ENCODE measurements at places on chromosomes 2 and 18.

GRCh38 chr2:151243468-151243867 lies 18.2 kb downstream of the RBM43 start:
- DNase-seq, result no peak

DNA sequence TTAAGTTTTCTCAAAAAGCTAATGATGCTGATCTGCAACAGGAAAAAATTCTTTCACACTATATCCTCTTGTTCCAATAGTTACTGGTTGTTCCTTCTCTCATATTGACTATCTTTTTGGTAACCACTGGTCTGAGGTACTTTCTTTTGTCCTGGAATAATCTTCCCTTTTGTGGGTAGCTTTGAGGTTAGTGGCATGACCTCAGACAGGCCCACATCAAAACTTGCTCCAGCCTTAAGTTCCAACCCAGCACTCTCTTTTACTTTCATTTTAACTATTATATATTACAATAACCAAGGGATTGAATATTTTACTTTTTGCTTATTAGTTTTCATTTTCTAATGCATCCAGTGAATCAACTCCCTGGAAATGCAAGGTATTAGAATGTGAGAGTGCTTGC lies 9.5 kb downstream of the REG1A start:
- DNase-seq, result no peak

DNA sequence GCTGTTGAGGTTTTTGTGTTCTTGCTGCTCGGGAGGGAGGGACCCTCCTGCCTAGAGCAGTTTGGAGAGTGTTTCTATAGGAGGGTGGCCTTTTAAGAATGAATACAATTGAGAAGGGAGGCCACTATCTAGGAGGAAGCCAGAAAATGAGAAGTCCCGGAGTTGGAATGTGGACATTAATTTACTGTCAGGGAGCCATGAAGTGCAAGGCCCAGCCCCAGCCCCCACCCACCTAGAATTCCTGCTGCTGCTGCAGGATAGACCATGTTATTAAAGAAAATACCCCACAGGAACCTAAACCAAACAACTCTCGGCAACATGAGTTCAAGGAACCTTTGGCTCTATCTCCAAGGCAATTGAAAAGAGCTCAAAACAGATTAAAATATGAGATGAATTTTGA lies 46.0 kb downstream of the ZBTB7C start:
- DNase-seq, result no peak

DNA sequence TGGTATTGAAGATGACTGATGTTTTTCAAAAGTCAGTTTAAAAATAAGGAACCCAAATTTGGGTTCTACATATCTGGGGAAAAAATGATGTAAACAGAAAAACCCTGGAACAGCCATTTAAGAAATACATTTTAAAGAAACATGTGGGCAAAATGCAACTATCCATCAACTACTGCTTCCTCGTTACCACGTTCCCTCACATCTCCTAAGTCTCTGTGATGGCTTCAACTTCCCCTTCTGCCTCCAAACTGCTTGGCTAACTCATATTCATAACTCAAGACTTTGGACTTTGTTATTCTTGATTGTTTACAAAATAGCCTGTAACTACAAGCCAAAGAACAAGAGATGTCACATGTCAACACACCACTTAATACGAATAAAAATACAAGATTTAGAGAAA lies 116.3 kb downstream of the DYM start:
- DNase-seq, result no peak

DNA sequence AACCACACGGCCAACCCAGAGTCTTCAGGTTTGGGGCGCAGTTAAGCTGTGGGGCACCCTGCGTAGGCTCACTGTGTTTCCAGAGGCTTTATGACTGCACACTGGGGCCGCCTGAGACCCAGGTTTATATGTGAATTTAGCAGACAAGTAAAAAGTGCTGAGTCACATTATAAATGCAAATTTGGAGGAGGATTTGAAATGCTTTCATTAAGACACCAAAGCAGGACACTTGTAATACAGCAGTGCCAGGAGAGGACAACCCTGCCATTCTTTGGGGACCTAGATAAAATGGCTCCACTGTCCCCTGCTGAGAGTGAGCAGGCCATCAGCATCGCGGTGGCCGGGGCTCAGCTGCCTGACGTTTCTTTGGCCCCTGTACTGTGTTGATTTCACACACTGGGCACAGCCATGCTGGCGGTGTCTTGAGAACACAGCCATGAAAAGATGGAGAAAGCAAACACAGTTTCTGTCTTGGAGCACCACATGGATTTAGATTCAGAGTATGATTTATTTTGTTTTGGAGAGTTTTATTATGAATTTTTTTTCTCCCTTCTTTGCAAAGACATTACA lies 10.2 kb downstream of the ACKR3 start:
- DNase-seq, result no peak

- DNase-seq, result no peak
Observed at GRCh38 chr18:49514577-49514976, 27.5 kb upstream of the C18orf32 start.

- peak; percentile 53 for DNase-seq
Observed at GRCh38 chr2:4047961-4048891, 344.9 kb downstream of the DCDC2C start.

GRCh38 chr2:135820003-135820618 lies 16.9 kb downstream of the LCT start:
- DNase-seq, result no peak

GRCh38 chr2:70686577-70687460 lies 81.2 kb downstream of the ADD2 start:
- peak; percentile 60 for DNase-seq

DNA sequence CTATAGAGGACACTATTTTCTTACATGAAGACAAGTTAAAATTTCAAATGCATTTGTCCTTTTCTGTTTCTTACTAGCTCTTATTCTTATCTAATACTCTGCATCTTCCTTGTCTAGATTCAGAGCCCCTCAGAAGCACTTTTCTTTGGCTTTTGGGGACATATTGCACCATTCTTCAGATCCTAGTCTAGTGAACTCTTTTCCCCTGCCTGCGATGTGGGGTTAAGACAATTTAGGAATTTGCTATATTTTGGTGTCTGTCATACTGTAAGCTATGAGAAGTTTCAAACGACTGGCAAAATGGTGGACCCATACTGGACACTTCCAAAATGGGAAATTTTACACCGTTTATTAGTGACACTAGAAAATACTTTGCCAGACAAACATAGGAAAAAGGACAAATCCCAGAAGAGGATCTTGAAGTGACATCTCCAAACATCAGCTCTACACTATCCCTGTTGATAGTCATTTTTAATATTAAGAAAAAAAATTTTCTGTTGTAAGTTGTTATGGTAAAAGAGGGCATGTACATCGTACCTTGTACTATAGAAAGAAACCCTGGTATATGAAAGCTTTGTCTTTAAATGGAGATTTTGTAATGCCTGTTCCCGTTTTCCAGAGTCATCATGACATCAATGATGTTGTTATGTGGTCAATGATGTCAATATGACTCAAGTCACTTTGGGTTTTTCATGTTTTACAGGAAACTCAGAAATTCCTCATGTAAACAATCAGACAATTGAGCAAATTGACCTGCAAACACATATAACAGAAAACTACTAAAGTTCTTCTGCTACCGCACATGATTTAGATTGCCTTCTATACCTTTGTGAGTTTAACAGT lies 4.4 kb upstream of the KYNU start:
- DNase-seq, result peak; percentile 89

- peak; percentile 12 for DNase-seq
Observed at GRCh38 chr2:28544405-28544921, 48.6 kb downstream of the PLB1 start.

GRCh38 chr2:152200101-152200500 lies 24.5 kb upstream of the STAM2 start:
- no peak for DNase-seq

GRCh38 chr2:218066926-218067515 lies 2.0 kb upstream of the RUFY4 start:
- no peak for DNase-seq

DNA sequence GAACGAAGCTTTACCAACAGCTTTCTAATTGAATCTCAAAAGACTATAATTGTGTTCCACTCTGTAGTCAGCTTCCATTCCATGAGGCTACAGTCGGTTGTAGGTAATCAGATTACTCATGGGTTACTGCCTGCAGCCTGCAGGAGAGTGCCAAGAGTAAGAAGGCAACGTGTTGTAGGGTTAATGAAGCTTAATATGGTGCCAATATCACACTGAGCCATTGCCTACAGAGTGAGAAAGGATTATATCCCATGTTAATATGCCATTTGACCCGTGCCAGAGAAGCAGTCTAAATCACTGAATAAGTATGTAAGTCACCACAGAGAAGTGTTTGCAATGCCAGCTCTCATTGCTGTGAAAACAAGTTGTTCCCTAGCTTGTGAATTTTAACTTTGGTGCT lies 734.5 kb upstream of the ACVR2A start:
- no peak for DNase-seq

- DNase-seq, result peak; percentile 40
Observed at GRCh38 chr2:10161206-10161931, 38.8 kb downstream of the RRM2 start.

Measured in fibroblast of pulmonary artery (primary cell).